NCI-H1694 treated with DMSO at 0.1 percent for 48 hours (cell line): ENCODE measurements at places on chromosomes 7 and 10.

DNA sequence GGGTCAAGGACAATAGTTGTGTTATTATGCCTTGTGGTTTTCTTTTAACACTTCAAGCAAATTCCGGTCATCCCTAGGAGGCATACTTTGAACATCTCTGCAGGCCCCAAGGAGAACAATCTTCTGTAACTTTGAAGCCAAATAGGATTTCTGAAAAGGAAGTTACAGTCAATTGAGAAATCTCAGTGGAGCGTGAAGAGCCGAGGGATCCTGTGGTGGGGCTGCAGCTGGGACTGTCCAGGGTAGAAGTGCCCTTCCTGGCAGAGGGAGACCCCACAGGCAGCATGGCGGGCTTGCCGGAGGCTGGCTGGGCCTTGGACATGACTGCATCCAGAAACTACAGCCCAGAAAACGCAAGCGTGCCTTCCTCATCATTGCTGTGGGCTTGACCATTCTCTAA, 179.7 kb downstream of the PTPN20 start:
- DNase-seq: no peak

- no peak for DNase-seq
Measured at GRCh38 chr10:19169684-19170083, 121.1 kb downstream of the MALRD1 start.

DNA sequence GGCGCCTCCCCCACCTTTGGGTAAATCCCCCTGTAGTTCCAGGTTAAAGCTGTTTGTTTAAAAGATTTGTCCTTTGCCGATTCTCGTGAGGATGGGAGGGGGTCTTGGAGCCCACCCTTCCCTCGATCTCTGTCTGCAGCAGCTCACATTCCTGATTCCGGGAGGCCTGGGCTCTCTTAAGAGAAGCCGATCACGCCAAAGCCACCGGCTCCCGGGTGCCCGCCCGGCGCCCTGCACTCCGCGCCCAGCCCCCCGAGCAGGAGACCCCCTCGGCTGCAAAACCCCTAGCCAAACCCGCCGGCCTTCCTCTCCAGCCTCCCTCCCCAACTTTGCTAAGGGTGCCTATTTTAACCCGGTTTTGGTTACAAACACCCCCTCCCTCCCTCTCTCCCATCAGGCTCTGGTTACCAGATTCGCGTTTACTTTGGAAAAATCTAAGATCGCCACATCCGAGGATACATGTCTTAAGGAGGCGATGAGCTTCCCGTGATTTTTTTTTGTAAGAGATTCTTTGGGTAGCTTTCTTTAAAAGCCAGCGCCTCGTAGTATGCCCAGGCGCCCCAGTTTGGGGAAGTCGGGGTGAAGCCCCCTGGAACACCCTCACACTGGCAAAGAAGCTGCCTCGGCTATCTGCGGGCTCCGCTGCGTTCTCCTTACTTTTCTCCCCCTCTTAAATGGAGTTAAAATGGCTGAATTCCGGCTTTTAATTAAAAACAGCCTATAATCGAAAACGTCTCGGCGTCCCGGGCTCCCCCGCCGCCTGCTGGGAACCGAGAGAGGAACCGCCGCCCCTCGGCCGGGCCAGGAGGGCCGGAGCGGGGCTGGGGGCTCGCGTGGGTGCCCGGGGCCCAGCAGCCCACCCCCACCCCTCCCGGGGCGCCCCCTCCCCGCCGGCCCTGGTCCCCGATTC, 983 bp downstream of the TNRC18 start:
- DNase-seq: no peak

GRCh38 chr7:28503396-28503795, 91.1 kb downstream of the CREB5 start:
- no peak for DNase-seq

- DNase-seq: no peak
Measured at GRCh38 chr7:97043281-97043680, 18.6 kb upstream of the DLX5 start.
